Melanocyte of skin (primary cell): ENCODE measurements at places on chromosomes 2 and 18. TPM values are rescaled to one million over a fixed set of nuclear protein-coding genes. Genes with fewer than 3 reads are reported as not detected.

Gene RAPGEF4
- total RNA-seq: under 0.01 and 1.0 TPM in 2 replicates

Gene LYPD6
- 1.7 TPM in 2 replicates for total RNA-seq

Gene COBLL1
- total RNA-seq: 13.7 and 16.8 TPM in 2 replicates

Gene ATL2
- 109 and 127 TPM in 2 replicates for total RNA-seq

Gene MYOM1
- total RNA-seq: 0.34 and 0.36 TPM in 2 replicates

Gene GPR55
- not detected in 2 replicates for total RNA-seq

Gene CYRIA
- under 0.01 and 0.36 TPM in 2 replicates for total RNA-seq

Gene C2orf15
- total RNA-seq: 0.34 and 0.36 TPM in 2 replicates

Gene CFAP65
- under 0.01 and 0.34 TPM in 2 replicates for total RNA-seq

Gene AAK1
- 25.1 and 30.5 TPM in 2 replicates for total RNA-seq

Gene BOLL
- total RNA-seq: not detected in 2 replicates

Gene CAPN14
- total RNA-seq: 0.33 and 0.62 TPM in 2 replicates

Gene PPIG
- total RNA-seq: 16.3 and 31.0 TPM in 2 replicates

Gene CNGA3
- not detected in 2 replicates for total RNA-seq

Gene KIF5C
- 0.62 and 1.00 TPM in 2 replicates for total RNA-seq

Gene APLF
- 3.0 and 5.4 TPM in 2 replicates for total RNA-seq

Gene CCBE1
- under 0.01 TPM in 1 of 2 replicates, not detected in the other for total RNA-seq

Gene SLC35G4
- total RNA-seq: not detected in 2 replicates

Gene REG1B
- total RNA-seq: not detected in 2 replicates

Gene FSIP2
- total RNA-seq: under 0.01 TPM in 2 replicates

Gene TMEM17
- 5.3 and 5.6 TPM in 2 replicates for total RNA-seq

Gene GPR39
- 0.34 TPM in 1 of 2 replicates, not detected in the other for total RNA-seq

Gene ARID5A
- total RNA-seq: 7.6 and 13.1 TPM in 2 replicates

Gene TGFA
- total RNA-seq: under 0.01 TPM in 2 replicates

Gene KCTD1
- total RNA-seq: 30.6 and 37.1 TPM in 2 replicates

Gene KCNK3
- under 0.01 and 0.36 TPM in 2 replicates for total RNA-seq

Gene ANKRD44
- total RNA-seq: 42.5 and 65.4 TPM in 2 replicates

Gene TRPM8
- total RNA-seq: under 0.01 TPM in 1 of 2 replicates, not detected in the other

Gene CCDC121
- 2.1 and 2.5 TPM in 2 replicates for total RNA-seq

Gene KCNE4
- total RNA-seq: 17.3 and 19.6 TPM in 2 replicates

Gene ARHGAP25
- 0.67 TPM in 1 of 2 replicates, not detected in the other for total RNA-seq

Gene MDH1B
- 1.4 and 2.5 TPM in 2 replicates for total RNA-seq

Gene ZNF142
- total RNA-seq: 13.0 and 15.6 TPM in 2 replicates

Gene HAAO
- total RNA-seq: 0.69 and 0.73 TPM in 2 replicates

Gene C2orf92
- total RNA-seq: 1.9 and 2.7 TPM in 2 replicates

Gene UGP2
- 29.6 and 47.3 TPM in 2 replicates for total RNA-seq

Gene CD8A
- not detected in 2 replicates for total RNA-seq

Gene METTL4
- 8.9 and 10.5 TPM in 2 replicates for total RNA-seq

Gene NMUR1
- not detected in 2 replicates for total RNA-seq

Gene PCARE
- total RNA-seq: under 0.01 TPM in 2 replicates

Gene TRIM54
- under 0.01 TPM in 1 of 2 replicates, not detected in the other for total RNA-seq

Gene FBXO48
- 0.73 and 1.4 TPM in 2 replicates for total RNA-seq

Gene POMC
- total RNA-seq: 5.1 and 15.8 TPM in 2 replicates

Gene CSRNP3
- total RNA-seq: 4.5 and 5.7 TPM in 2 replicates

Gene CFC1
- total RNA-seq: not detected in 2 replicates

Gene PLA2R1
- 1.4 and 4.7 TPM in 2 replicates for total RNA-seq

Gene SPHKAP
- total RNA-seq: not detected in 2 replicates

Gene FAM228B
- total RNA-seq: 3.7 and 6.3 TPM in 2 replicates

Gene KIAA2012
- total RNA-seq: not detected in 2 replicates

Gene FOSL2
- 18.6 and 25.4 TPM in 2 replicates for total RNA-seq

Gene IL18R1
- 0.34 and 1.1 TPM in 2 replicates for total RNA-seq

Gene ANKRD30BL
- not detected in 2 replicates for total RNA-seq

Gene TWIST2
- total RNA-seq: 2.1 and 3.3 TPM in 2 replicates

Gene ASB18
- total RNA-seq: not detected in 2 replicates

Gene ASAP2
- total RNA-seq: 38.9 and 50.9 TPM in 2 replicates

Gene CGREF1
- total RNA-seq: 4.7 and 7.6 TPM in 2 replicates

Gene IL36RN
- total RNA-seq: not detected in 2 replicates

Gene FAM124B
- 0.36 TPM in 1 of 2 replicates, not detected in the other for total RNA-seq

Gene SOWAHC
- 10.3 and 12.5 TPM in 2 replicates for total RNA-seq
